A549 (cell line): ENCODE measurements at places on chromosomes 5 and 9.

DNA sequence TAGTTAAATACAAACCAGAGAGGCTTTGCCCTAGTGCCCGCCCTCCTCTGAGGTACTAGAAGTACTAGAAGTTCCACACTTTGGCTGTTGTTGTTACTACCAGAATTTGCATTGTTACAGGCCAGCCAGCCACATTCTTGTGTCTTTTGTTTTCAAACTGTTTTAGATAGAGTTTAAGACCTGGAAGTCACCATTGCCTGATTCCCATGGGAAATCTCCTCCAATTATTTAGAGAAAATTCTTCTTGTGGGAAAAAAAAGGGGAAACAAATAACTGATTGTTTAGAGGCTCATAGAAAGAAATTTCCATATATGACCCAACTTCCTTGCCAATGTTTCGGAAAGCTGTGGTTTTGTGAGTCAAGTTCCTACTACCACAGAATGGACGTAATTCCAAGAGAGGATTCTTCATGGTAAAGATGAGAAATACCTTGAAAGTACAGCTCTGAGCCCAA is 252.2 kb downstream of the GOLPH3 start:
- no peak for DNase-seq

DNA sequence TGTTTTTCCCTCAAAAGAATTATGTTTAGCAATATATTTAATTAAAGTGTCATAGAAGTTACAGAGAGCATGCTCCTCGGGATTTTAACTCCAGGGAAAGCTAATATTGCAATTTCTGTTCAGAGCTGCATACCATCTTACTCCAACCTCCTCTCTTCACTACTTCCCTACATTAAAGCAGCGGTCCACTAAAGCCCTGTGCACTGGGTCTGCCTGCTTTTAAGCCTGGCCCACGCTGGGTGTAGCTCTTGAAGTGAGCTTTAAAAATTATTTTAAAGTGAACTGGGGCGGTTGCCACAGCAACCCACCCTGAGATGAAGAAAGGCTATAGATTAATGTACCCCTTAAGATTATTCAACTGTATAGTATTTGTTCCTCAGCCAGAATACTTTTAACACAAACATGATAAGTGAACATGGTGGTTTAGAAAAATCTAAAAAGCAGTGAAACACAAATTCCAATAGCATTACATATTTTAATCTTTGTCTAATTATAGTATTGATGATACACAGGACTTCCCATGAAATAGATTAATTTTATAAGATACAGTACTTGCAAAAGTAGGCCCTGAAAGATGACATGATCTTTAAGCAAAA is 3.9 kb upstream of the MEF2C start:
- no peak for DNase-seq

DNA sequence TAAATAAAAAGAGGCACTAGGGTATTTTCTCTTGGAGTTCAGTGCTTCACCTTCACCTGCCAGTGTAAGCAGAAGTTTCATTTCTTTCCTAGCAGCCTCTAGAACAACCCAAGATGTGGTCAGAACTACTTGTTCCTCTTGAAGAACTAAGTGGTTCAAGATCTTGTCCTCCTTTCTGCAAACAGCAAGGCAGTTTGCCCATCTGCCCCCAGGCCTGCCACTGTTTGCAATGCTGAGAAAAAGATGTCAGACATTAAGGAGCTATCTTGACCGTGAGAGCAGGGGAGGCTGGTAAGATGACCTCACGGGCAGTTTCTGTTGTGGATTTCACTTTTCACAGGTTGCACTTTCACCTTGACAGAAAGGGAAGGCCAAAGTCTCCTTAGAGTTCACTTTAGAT is 52.0 kb upstream of the KLF4 start:
- DNase-seq, result no peak

DNA sequence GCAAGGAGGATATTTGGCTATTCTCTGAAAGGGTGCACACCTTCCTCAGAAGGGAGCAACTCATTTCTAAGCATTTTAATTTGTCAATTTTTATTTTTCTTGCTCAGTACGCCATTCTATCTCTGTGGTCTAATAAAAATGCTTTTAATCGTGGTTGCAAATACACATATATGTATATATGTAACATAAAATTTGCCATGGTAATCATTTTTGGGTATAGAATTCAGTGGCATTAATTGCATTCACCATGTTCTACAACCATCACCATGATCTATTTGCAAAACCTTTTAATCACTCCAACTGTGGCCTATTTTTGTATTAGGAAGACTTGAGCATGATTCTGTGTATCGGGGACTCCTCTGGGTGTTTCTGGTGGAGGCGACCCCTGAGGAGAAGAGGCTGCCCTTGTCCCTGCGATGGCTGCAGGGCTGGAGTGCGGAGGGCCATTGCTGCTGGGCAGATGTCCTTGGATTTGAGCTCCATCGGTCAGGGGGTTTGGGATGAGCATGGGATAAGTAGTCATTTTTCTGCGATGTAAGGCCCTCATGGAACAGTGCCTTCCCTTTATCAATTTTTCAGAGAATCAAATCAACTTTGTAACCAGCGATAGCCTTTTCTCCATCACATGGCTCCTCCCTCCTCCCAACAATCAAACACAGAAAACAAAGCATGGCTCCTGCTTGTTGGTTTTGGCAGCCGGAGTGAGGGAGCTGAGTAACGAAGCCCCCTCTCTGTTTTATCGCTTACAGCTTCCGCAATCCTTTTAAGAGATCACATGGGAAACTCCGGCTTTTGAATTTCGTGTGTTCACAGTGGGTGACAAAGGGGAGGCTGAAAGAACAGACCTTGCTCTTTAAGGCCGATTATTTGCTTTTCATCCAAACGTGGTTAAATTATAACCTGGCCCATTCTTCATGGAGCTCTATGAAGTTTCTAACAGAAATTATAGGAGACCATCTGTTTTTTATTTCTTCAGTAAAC is 187.3 kb downstream of the TENT4A start:
- DNase-seq, result peak; percentile 11

GRCh38 chr5:42760426-42760825 is 3.8 kb downstream of the CCDC152 start:
- DNase-seq, result no peak

DNA sequence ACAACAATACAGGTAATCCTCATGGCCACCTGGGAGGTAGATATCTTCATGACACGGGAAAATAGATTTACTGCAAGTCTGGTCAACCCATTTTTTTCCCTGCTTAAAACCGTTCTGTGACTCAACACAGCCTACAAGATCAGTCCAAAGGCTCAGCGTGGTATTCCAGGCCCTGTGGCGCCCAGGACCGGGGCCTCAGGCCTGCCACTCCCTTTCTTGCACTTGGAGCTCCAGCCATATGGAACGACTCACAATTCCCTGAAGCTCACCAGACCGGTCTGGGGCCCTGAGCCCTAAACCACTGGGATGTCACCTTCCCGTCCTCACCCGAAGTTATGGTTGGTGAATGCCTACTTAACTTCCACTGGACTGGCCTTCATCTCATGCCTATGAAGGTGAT is 6.5 kb upstream of the MLANA start:
- DNase-seq, result no peak

DNA sequence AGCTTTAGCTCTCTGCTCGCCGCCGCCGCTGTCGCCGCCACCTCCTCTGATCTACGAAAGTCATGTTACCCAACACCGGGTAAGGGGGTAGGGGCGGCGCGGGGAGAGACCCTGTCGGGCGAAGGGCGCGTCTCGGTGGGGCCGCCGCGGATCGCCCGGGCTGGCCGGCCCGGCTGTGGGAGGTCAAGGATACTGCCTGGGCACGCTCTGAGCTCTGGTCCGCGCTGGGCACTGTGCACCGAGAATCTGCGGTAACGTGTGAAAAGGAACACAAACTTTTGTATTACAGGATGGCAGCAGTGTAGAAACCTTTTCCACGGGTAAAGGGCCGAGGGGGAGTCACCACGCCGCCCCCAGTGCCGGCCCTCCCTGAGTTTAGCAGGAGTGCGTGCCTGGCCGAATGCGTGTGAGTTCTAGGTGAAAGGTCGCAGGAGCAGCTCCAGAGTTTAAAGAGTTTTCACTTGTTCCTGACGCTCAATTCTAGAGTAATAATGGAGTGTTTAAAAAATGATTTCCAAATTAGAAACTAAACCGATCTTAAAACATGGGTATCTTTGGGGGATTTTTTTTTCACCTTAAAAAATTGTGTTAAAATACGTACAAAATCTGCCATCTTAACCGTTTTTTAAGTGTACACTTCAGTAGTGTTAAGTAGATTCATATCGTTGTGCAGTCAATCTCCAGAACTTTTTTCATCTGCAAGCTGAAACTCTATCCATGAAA is at the start of gene HSDL2:
Gene HSDL2 (plus strand): TSS at position 7 of the 723 bp plus-strand sequence. CDS start 56 bp downstream, at position 63.
- peak; percentile 41 for DNase-seq

DNA sequence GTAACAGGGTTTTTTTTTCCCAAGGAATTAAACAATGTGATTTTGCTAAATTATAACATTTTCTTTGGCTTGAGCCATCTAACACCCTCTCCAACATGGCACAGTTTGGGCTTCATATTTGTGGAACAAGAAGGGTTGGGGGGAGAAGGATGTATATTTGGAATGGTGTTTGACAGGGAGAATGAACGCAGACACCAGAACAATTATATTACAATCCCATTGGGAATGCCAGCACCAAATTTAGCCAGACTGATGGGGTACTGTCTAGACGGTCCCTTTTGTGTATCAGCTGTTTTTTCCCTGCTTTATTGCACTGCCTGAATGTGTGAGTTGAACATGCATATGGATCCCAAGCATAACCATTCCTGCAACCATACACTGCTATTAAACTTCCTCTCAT is 130.9 kb upstream of the TMEM161B start:
- DNase-seq, result no peak

DNA sequence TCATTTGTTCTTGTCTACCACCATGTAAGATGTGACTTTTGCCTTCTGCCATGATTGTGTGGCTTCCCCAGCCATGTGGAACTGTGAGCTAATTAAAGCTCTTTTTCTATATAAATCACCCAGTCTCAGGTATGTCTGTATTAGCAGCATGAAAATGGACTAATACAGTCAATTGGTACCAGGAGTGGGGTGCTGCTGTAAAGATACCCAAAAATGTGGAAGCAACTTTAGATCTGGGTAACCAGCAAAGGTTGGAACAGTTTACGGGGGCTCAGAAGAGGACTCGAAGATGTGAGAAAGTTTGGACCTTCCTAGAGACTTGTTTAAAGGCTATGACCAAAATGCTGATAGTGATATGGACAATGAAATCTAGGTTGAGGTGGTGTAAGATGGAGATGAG is 488.9 kb downstream of the ISL1 start:
- no peak for DNase-seq

GRCh38 chr9:20486552-20486951 is 135.7 kb downstream of the MLLT3 start:
- no peak for DNase-seq

GRCh38 chr9:23219471-23219870 is 606.6 kb downstream of the ELAVL2 start:
- DNase-seq, result no peak

DNA sequence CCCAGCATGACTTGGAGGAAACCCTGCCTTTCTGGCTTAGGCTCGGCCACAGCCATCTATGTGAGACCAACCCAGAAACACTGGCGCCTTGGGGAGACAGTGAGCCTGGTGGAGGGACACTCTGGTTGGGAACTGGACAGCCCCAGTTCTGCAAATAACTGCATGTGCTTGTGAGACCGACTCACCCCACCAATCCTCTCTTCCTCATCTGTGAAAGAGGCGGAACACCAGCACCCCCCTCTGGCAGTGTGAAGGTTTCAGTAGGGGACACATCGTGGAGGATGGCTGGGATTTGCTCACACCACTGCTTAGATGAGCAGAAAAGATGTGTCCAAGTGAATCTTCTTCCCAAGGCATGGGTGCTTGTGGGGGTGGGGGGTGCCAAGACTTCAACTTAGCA is 43.4 kb upstream of the N4BP3 start:
- DNase-seq, result peak; percentile 52

DNA sequence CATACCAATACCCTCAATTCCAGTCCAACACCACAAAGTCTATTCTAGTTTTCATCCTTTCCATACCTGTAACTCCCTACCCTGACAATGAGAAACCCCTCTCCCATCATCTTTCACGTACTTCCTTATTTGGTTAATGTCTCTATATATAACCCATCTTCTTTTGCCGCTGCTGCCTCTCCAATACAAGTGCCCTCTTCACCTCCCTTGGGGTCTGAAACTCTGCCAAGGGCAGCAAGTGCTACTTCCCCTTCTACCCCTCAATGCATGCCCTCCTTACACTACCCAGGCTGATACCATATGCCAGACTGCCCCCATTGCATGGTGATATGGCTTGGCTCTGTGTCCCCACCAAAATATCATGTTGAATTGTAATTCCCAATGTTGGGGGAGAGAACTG is 24.4 kb upstream of the SMIM15 start:
- no peak for DNase-seq

DNA sequence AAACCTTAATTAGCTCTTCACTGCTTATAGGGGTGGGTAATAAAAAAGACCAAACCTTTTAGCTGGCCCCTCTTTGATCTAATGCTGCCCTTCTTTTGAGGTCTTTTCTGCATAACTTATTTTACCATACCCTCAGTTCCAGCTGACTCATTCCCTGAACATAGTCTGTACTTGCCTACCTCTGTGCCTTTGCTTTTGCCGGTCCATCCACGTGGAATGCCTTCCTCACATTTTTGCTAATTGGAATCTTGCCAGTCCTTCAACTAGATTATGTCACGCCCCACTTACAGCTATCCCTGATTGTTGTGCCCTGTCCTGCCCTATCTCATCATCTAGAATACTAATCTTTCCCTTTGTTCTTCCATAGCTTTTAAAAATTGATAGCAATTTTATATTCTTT is 44.2 kb downstream of the FAF2 start:
- DNase-seq, result no peak

DNA sequence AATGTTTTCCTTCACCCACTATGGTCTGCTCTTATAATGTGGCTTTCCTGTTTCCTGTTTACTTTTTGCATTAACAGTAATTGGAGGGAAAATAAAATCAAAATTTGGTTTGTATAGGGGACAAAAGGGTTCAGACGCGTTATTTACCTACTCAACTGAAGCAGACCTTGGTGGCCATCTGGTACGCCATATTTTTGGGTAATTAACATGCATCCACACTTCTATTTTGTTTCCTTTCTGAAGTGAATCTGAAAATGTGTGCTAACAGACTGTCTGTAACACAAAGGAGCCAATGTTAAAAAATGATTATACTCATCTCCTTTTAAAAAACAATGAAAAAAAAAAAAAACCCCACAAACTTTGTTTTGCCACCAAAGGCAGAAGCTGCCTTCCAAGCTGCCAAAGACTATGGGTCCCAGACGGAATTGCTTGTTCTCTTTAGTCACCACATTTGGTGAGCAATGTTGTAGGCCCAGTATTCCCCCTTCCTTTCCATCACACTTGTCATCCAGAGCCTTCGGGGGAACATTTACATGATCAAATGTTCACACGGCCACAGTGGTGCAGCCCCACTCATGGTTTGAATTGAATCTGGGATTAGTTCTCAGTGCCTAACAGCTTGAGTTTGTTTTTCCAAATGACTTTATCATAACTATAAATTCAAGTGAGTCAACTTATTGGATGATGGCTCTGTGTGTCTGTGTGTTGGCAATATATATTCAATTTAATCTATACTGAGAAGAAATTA is 323.7 kb upstream of the CD180 start:
- no peak for DNase-seq

DNA sequence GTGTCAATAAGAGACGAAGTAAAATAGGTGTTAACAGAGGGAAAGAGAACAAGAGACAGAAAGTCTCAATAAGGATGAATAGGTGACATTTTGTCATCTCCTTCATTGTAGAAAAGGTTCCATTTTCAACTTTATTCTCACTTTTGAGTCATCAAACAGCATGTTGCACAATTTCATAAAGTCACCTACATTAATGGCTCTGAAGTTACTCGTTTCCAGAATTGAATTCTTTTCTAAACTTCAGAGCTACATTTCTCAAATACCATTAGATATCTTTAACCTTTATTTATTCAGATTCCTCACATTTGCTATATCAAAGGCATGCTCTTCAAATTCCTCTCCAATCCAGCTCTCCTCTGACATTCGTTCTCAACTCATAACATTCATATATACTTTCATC is 13.1 kb downstream of the ADAMTS6 start:
- no peak for DNase-seq
